ENCODE measurements at places on chromosomes 6 and 20. TPM values are rescaled to one million over a fixed set of nuclear protein-coding genes. Genes with fewer than 3 reads are reported as not detected.

The DEFB124 gene
- not detected for total RNA-seq

The NHLRC1 gene
- 2.3 TPM for total RNA-seq

The ABHD12 gene
- 76.1 TPM for total RNA-seq

The GGT7 gene
- 22.5 TPM for total RNA-seq

The TBXT gene
- total RNA-seq, result not detected

The GPR6 gene
- not detected for total RNA-seq

The SNAP25 gene
- 0.76 TPM for total RNA-seq

The SRMS gene
- 2.4 TPM for total RNA-seq

The CALHM6 gene
- 4.2 TPM for total RNA-seq

The DLK2 gene
- total RNA-seq, result 0.27 TPM

The ARFGEF3 gene
- 24.8 TPM for total RNA-seq

The MYMX gene
- not detected for total RNA-seq

The ZC2HC1B gene
- not detected for total RNA-seq

The CPNE5 gene
- 3.8 TPM for total RNA-seq

The HRH3 gene
- not detected for total RNA-seq

The SYCP2 gene
- 0.84 TPM for total RNA-seq

The RAET1L gene
- not detected for total RNA-seq

The TSPYL4 gene
- total RNA-seq, result 5.7 TPM

The LAMA5 gene
- total RNA-seq, result 18.2 TPM

The BPIFB1 gene
- total RNA-seq, result not detected

The KCNK17 gene
- total RNA-seq, result 0.18 TPM

The FLRT3 gene
- 1.3 TPM for total RNA-seq

The FAM217A gene
- not detected for total RNA-seq

The EYA4 gene
- 0.06 TPM for total RNA-seq

The SMPDL3A gene
- total RNA-seq, result 129 TPM

The OPN5 gene
- not detected for total RNA-seq

The TFAP2A gene
- total RNA-seq, result 0.20 TPM

The DEFB114 gene
- not detected for total RNA-seq

The MATN4 gene
- not detected for total RNA-seq

The MCM8 gene
- total RNA-seq, result 4.6 TPM

The OTOR gene
- not detected for total RNA-seq

Measured in left colon (tissue), 2 donors.